ENCODE measurements at places on chromosomes 11 and 22.

DNA sequence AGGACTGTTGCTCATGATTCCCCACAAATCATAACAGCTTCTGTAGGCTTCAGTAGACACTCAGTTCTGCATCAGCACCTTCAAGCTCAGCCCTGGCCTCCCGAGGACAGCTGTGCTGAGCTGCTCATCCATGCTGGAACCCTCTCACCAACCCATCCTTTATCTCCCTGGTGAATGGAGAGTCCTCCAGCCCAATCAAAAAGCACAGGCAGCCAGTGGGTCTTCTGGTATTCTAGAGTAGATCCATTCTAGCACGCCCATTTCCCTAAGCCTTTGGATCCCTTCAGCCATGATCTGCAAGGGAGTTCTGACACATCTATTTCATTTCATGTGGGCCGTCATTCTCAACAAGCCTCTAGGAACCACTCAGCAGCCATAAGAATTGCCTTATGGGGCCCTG, 44.6 kb upstream of the SPATA19 start:
- no peak for DNase-seq

GRCh38 chr22:49863931-49864330, 10.3 kb downstream of the ZBED4 start:
- no peak for DNase-seq

DNA sequence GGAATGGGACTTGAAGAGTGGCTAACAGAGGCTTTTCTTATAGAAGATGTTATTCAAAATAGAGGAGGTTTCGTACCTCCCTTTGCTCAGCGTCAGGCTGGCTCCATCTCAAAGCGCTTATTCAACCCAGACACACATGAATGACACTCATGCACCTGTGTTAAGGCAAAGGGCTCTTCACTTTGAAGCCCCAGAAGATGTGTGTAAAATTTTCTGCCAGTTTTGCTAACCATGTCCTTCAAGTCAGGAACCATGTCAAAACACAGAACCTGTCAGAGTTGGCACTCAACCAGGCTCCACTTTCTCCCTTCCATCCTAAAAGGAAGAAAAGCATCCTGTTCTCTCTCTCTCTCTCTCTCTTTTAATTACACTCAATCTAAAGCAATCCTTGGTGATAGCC, 352.8 kb upstream of the NARS2 start:
- DNase-seq: no peak

DNA sequence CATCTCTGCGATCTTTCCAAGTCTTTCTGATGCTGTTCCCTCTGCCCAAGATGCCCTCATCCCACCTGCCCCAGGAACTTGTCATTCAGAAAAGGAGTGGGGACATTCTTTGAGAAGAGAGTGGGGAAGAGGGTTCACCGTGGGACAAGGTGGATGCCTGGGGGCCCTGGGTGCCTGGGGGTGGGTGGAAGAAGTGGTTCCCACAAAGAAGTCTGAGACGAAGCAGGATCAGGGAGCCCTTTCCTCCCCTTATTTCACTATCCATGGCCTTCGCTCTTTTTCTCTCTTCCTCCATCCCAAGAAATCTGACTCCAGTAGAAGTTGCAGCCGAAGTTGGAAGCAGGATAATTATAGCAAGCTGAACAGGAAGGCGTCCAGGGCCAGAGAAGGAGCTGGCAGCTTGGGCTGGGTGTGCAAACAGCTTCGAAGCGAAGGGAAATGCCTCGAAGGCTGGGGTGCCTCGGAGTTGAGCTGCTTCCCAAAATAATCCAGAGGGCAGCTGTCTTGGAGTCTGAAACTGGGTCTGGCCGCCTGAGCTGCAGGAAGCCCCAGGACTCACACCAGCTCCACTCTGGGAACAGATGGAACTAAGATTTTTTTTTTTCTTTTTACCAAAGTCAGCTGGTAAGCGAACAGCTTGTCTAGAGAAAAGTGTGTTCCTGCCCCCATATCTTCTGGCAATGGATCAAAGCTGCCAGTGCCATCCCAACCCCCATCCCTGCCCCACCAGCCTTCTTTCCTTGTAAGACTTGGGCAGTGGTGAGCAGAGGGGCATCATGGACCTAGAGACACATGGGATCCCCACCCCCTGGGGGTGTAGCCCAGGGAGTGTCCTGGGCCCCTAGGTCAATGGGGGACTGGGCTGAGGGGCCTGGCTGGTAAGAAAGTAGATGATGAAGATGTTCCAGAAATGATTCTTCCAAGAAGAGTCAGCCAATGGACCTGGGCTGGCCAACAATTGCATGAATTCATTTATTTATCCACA, 31.5 kb downstream of the PARVG start:
- peak; percentile 5 for DNase-seq

- no peak for DNase-seq
Observed at GRCh38 chr11:60765355-60765754, 8.7 kb downstream of the MS4A15 start.

- DNase-seq: no peak
Observed at GRCh38 chr22:48548391-48548790, 1279.3 kb downstream of the BRD1 start.

Data from NCI-H82 (cell line).